Ovary (tissue), 10 donors: ENCODE measurements at places on chromosomes 7 and 10.

- H3K4me1 ChIP-seq = peaks cover 5% of the 10 kb centered on the region
- DNase-seq = no peak
- no peaks in the 10 kb centered on the region for H3K36me3 ChIP-seq
These were observed 9.4 kb downstream of the CNNM2 start for GRCh38 chr10:102927311-102928010.

DNA sequence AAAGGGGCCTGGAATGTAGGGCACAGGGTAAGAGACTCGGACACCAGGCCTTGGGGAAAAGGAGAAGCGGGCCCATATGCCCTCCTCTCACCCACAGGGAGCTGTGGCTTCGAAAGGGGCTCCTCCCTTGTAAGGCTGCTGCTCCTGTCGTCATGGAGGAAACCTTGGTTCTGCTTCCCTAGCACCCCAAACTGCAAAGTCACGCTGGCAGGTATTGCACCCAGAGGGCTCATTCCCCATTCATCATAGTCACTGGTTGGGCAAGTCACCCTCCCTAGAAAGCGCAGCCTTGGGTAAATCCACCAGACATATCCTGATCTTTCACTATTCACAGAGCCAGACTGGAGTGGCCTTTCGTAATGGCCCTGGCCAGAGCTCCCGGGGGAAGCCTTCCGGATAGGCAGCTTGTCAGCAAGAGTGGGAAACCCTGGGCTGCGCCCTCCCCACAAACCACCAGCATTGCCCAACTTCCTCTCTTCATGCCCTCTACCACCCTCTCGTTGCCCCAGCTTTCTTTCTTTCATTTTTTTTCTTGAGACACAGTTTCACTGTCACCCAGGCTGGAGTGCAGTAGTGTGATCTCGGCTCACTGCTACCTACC is 121.0 kb downstream of the HIP1 start:
- H3K4me1 ChIP-seq = no peaks in the 10 kb centered on the region
- H3K36me3 ChIP-seq = no peaks in the 10 kb centered on the region
- H3K27me3 ChIP-seq = no peaks in the 10 kb centered on the region
- DNase-seq = no peak
- no peak overlapping the region for H3K4me3 ChIP-seq

- H3K4me3 ChIP-seq = no peak overlapping the region
- H3K27ac ChIP-seq = no peak overlapping the region
- no peaks in the 10 kb centered on the region for H3K27me3 ChIP-seq
- no peaks in the 10 kb centered on the region for H3K36me3 ChIP-seq
- no peak for DNase-seq
These were observed 11.1 kb upstream of the CALML5 start for GRCh38 chr10:5510281-5511072.

- H3K4me3 ChIP-seq = no peak overlapping the region
- H3K4me1 ChIP-seq = no peaks in the 10 kb centered on the region
- no peaks in the 10 kb centered on the region for H3K36me3 ChIP-seq
- no peak for DNase-seq
These were observed 56.5 kb upstream of the ORC5 start for GRCh38 chr7:104264285-104264684.

DNA sequence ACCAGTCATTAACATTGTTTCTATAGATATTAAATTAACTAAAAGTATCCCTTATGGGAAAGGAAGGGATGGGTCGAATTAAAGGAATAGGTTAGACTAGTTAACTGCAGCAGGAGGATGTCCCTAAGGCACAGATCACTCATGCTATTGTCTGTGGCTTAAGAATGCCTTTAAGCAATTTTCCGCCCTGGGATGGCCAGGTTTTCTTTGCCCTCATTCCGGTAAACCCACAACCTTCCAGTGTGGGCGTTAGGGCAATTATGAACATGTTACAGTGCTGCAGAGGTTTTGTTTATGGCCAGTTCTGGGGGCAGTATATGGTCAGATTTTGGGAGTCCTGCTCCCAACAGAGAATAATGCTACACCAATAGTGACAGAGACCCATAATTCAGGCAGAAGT is 139.3 kb upstream of the CDK13 start:
- no peaks in the 10 kb centered on the region for H3K27me3 ChIP-seq
- H3K27ac ChIP-seq = no peak overlapping the region
- no peak for DNase-seq
- H3K4me1 ChIP-seq = no peaks in the 10 kb centered on the region
- no peak overlapping the region for H3K4me3 ChIP-seq

- H3K27ac ChIP-seq = no peak overlapping the region
- H3K4me3 ChIP-seq = no peak overlapping the region
- H3K4me1 ChIP-seq = no peaks in the 10 kb centered on the region
- H3K36me3 ChIP-seq = no peaks in the 10 kb centered on the region
These were observed 417.5 kb downstream of the DPP6 start for GRCh38 chr7:154469652-154470051.

DNA sequence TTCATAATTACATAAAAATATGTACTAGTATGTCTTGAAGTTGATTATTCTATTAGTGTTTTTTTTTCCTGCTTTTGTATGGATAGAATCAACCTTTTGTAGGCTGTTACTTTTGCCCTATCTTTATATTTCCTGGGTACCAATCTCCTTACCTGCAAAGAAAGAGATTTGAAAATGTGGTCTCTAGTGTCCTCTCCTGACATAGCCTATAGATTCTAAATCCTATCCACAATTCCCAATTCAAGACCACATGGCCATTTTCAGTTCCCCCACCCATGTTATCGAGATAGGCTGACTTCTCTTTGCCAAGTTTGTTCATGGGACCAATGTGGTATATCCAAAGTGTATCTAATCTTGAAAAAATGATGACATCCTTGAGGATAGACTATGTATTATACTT is 269.4 kb upstream of the SEMA3D start:
- no peak overlapping the region for H3K4me3 ChIP-seq
- no peaks in the 10 kb centered on the region for H3K27me3 ChIP-seq
- no peak for DNase-seq
- no peak overlapping the region for H3K27ac ChIP-seq
- no peaks in the 10 kb centered on the region for H3K4me1 ChIP-seq
- H3K36me3 ChIP-seq = no peaks in the 10 kb centered on the region

- H3K4me1 ChIP-seq = peaks cover 13% of the 10 kb centered on the region
- no peaks in the 10 kb centered on the region for H3K27me3 ChIP-seq
- peak; percentile 75 for DNase-seq
These were observed 97.7 kb upstream of the EFCAB10 start for GRCh38 chr7:105678811-105679495.

DNA sequence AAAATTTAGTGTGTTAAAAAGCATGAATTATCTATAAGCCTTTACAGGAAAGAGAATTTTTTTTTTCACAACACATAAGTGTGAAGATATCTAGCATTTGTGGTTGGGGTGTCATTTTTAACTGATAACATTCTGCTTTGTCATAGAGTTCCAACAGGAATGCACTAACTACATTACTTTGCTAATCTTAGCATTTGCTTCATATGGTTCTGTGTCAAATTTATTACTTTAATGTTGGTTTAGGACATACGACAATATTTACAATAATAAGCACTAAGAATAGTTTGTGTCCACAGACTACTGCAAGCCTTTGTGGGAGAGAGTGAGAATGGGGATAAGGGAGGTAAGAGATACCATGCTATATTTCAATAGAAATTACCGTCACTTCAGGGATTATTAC is 40.6 kb upstream of the MAGI2 start:
- no peak overlapping the region for H3K27ac ChIP-seq
- H3K4me3 ChIP-seq = no peak overlapping the region
- no peaks in the 10 kb centered on the region for H3K36me3 ChIP-seq
- H3K27me3 ChIP-seq = no peaks in the 10 kb centered on the region
- DNase-seq = no peak

DNA sequence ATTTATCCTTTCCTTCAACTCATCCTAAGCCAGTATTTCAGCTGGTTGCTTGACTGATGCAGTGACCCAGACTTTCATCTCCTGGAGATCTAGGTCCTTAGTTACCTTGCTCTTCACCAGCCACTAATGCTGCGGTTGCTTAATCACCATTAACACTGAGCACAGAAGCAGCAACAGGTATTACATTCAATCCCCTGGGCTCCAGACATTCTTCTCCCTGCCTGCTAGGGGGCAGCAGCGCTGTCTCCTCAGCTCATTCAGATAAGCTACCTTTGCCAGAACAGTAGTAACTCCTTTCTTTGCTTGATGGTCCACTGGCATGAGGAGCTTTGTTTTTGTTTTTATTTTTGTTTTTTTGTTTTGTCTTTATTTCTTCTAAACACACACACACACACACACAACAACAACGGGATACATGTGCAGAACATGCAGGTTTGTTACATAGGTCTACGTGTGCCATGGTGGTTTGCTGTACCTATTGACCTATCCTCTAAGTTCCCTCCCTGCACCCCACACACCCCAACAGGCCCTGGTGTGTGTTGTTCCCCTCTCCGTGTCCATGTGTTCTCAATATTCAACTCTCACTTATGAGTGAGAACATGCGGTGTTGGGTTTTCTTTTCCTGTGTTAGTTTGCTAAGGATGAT is 1043.2 kb upstream of the C7orf33 start:
- H3K36me3 ChIP-seq = no peaks in the 10 kb centered on the region
- no peak overlapping the region for H3K27ac ChIP-seq
- no peaks in the 10 kb centered on the region for H3K4me1 ChIP-seq
- DNase-seq = no peak
- H3K4me3 ChIP-seq = no peak overlapping the region
- no peaks in the 10 kb centered on the region for H3K27me3 ChIP-seq
